BJ (cell line): ENCODE measurements at places on chromosomes 5 and 9.

- DNase-seq: no peak
Observed at GRCh38 chr5:60178101-60178500, 284.6 kb upstream of the PDE4D start.

DNA sequence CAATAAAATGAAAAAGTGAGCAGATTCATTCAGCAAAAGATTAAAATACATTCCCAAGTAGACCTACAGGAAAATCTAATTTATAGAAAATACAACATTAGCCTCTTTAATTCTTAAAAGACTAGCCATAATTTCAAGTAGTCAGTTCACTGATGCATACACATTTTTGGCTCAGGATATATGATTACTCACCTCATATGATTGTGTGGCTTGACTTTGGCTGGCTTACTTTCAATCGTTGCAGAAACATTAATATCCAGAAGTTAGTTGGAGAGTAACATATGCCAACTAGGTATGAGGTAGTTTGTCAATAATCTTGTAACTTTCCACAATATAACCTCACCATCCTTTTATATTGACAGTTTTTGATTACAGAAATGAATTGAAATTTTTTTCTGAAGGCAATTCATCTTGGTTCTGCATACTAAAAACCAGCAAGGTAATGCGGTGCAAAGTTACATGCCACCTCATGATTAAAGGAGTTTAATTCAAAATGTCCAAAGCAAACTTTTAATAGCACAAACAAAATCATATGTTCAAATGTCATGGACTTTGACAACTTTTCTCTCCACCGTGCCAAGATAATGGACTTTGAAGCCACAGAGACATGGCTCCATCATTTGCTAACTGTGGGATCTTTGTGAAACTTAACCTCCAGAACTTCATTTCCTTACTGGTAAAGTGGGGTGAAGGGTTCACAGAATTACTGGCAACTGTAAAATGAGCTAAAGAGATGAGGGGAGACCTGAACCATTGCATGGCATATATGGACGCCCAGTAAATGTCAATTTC is 76.6 kb upstream of the PAM start:
- no peak for DNase-seq

DNA sequence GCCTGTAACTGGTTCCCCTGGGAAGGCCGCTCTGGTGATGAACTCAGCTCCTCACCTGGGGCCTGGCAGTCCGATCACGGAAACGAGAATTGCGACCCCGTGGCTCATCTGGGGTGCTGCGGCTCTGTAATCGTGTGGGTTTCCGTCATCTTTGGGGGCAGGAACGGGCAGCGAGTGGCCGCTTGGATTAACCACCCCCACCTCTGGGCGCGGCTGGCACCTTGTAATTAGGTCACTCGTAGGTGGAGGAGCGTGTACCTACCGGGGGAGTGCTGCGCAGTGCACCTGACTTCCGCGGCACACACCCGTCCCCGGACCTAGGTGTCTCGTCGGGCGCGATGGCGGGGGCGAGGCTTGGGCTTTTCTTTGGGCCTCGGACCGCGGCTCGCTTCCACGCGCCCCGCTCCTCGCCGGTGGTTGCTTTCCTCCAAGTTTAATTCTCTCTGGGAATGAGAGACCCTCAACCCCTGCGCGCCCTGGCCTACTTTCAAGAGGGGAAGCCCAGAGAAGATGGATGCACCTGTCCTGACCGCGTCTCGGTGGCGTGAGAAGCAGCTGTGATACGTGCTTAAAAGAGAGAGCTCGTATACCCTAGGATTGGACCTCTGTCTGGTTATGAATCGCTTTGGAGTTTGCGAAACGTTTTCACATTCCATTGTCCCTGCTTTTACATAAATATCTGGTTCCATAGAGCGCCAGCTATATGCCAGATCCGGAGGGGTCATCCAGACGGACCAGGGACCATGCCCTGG is 744 bp upstream of the PPP2CA start:
- DNase-seq: no peak

- peak; percentile 4 for DNase-seq
Observed at GRCh38 chr5:127392762-127393161, 102.2 kb downstream of the MEGF10 start.

- no peak for DNase-seq
Observed at GRCh38 chr5:32572778-32573480, 12.4 kb upstream of the SUB1 start.
